Naive thymus-derived CD4-positive, alpha-beta T cell (primary cell): ENCODE measurements at places on chromosomes 5 and 9.

DNA sequence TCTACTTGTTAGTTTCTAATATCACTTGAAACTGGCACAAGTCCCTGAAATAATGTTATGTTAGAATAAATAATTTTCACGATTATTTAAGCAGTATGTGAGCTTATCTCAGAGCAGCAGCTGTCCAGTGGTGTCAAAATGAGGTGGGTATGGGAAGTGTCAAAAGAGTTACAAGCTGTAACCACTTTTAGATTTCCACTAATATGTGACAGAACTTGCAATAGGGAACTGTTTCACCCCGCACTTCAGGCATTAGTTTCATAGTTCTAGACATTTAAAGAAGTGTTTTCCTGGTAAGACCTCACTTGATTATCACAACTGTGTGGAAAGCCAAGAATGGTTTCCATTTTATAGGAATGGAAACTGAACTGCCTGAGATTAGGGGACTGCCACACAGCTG lies 2.9 kb upstream of the ISCA1 start:
- H3K4me3 ChIP-seq: no peak overlapping the region
- no peaks in the 10 kb centered on the region for H3K27me3 ChIP-seq
- no peak overlapping the region for H3K27ac ChIP-seq
- H3K4me1 ChIP-seq: peaks cover 9% of the 10 kb centered on the region

- H3K27me3 ChIP-seq: no peaks in the 10 kb centered on the region
- no peak overlapping the region for H3K4me3 ChIP-seq
- peak overlapping the region; percentile 46 for H3K27ac ChIP-seq
- DNase-seq: no peak
- peaks cover 71% of the 10 kb centered on the region for H3K4me1 ChIP-seq
Measured at GRCh38 chr5:109855056-109855455, 165.3 kb downstream of the MAN2A1 start.

DNA sequence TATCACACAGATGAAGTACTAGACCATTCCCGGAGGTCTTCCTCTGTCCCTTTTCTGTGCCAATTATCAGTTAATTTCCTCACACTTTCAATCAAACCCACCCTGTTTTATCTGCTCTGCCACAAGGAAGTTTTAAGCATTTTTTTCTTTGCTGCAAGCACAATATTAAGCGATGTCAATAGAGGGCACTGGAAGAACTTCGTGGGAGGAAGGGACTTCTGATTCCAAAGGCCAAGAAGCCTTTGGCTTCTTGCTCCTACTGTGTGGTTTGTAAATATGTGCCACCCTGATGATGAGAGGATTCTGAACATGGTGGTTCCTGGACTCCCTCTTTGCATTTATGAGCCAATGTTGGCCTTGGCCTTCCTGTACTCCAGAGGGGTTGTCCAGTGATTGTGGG lies 1712.5 kb upstream of the C9orf72 start:
- H3K27me3 ChIP-seq: no peaks in the 10 kb centered on the region
- H3K4me3 ChIP-seq: no peak overlapping the region
- no peak overlapping the region for H3K27ac ChIP-seq
- no peaks in the 10 kb centered on the region for H3K36me3 ChIP-seq

DNA sequence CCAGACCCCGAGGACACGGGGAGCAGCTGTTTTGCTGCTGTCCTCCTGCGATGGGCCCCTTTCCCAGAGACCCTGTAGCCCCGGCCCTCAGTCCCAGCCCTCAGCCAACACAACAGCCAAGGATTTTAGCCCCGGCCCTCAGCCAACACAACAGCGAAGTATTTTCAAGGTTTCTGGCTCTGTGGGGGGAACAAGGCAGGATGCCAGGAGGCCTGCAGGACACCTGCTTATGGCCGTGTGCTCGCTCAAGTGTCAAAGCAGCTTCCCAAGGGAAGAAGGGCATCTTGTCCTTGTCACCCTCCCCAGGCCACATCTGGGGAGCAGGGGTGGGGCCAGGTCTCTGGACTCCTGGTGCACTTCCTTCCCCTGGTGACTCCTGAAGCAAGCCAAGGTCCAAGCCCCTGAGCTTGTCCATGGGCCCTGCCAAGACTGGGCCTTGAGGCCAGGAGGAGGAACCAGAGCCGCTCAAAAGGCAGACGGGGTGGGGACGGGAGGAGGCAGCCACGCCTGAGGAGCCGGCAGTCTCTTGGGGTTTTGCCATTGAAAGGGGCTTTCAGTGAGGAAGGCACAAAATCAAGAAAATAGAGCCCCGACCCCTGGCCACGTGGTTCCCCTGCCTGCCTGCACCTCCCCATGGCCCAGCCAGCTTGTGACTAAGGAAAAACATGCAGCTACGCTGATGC lies 10.8 kb downstream of the KCNT1 start:
- DNase-seq: no peak
- no peaks in the 10 kb centered on the region for H3K36me3 ChIP-seq
- H3K27ac ChIP-seq: no peak overlapping the region
- H3K4me3 ChIP-seq: no peak overlapping the region
- H3K4me1 ChIP-seq: no peaks in the 10 kb centered on the region
- H3K27me3 ChIP-seq: no peaks in the 10 kb centered on the region

GRCh38 chr9:2116073-2116472 lies 100.9 kb downstream of the SMARCA2 start:
- DNase-seq: no peak
- H3K27me3 ChIP-seq: no peaks in the 10 kb centered on the region
- H3K27ac ChIP-seq: no peak overlapping the region
- H3K36me3 ChIP-seq: peaks cover 12% of the 10 kb centered on the region
- no peak overlapping the region for H3K4me3 ChIP-seq
- H3K4me1 ChIP-seq: no peaks in the 10 kb centered on the region

DNA sequence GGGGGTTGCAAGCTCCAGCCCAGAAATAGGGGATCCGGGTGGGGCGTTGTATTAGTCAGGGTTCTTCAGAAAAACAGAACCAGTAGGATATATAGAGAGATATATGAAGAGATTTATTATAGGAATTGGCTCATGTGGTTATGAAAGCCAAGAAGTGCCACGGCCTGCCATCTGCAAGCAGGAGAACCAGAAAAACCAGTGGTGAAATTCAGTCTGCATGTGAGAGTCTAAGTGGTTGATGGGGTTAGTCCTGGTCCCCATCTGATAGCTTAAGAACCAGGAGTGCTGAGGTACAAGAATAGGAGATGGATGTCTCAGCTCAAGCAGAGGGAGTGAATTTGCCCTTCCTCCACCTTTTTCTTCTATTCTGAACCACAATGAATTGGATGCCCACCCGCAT lies 123.4 kb upstream of the APC start:
- H3K4me3 ChIP-seq: no peak overlapping the region
- no peaks in the 10 kb centered on the region for H3K27me3 ChIP-seq
- no peak for DNase-seq
- no peak overlapping the region for H3K27ac ChIP-seq
- H3K36me3 ChIP-seq: no peaks in the 10 kb centered on the region

GRCh38 chr5:170451747-170452365 lies 52.0 kb upstream of the KCNIP1 start:
- DNase-seq: no peak
- no peaks in the 10 kb centered on the region for H3K27me3 ChIP-seq
- H3K4me3 ChIP-seq: no peak overlapping the region
- H3K4me1 ChIP-seq: no peaks in the 10 kb centered on the region
